ENCODE measurements at places on chromosomes 5 and 9.

DNA sequence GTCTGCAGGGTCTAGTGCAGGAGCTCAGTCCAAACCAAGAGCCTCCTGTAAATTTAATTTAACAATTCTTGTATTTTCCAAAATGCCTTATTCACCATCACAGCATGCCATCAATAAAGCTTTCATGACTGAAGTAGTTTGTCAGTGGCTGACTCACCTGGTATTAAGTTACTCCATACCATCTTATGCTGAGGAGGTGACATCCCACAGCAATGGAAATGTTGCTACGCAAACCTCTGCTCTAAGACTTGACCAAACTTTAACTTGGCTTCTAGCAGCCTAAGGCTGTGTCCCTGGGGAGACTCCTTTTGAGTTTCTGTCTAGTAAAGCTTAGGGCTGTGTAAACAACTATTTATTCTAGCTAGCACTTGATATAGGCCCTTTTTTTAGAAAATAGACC, 1231.3 kb upstream of the CDH18 start:
- no peak for DNase-seq

DNA sequence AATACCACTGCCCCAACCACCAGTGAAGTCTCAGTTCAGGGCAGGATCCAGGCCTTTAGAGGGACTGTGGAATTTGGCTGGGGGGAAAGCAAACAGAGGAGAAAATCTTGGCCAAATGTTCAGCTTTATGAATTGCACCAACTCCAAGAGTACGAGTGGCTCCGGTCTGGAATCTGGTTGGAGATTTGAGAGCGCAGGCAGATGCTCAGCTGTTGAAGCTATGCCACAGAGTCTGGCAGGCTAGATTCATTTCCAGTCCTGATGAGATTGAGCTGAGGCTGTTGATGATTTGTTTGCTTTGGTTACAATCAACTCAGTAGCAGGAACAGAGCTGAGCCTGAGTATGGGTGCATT, 9.1 kb upstream of the HSPB3 start:
- DNase-seq: no peak

DNA sequence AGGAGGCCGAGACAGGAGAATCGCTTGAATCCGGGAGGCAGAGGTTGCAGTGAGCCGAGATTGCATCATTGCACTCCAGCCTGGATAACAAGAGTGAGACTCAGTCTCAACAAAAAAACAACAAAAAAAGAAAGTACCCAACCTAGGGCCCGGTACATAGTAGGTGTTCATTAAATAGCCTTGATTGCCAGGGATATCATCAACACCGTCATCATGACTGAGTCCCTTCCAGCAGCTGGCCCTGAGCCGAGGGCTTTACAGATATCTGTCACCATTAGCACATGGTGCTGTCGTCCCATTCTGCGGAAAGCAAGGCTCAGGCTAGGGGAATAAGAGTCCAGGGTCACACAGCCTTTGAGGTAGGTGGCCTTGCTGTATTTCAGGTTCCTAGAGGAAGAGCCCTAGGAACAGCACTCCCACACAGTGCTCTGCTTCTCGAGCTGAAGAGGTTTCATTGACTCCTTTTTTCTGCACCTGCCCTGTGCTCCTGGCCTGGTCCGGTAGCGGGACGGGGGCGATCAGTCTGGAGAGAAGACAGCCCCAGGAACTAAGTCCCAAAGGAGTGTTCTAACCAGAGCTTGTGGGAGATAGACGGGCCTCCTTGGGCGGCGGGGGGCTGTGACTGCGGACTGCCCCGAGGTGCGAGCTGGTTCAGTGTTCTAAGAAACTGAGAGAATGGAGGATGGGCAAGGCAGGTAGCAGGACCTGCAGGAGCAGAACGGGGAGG, 48.2 kb downstream of the CXXC5 start:
- DNase-seq: no peak

DNA sequence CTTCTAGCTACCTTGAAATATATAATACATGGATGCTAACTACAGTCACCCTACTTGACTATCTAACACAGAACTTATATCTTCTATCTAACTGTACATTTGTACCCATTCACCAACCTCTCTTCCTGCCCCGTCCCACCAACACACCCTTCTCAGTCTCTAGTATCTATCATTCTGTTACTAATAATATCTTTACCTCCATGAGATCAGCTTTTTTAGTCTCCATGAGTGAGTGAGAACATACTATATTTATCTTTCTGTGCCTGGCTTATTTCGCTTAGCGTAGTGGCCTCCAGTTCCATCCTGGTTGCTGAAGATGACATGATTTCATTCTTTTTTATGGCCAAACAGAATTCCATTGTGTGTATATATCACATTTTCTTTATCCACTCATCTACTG, 37.0 kb downstream of the LIFR start:
- no peak for DNase-seq

DNA sequence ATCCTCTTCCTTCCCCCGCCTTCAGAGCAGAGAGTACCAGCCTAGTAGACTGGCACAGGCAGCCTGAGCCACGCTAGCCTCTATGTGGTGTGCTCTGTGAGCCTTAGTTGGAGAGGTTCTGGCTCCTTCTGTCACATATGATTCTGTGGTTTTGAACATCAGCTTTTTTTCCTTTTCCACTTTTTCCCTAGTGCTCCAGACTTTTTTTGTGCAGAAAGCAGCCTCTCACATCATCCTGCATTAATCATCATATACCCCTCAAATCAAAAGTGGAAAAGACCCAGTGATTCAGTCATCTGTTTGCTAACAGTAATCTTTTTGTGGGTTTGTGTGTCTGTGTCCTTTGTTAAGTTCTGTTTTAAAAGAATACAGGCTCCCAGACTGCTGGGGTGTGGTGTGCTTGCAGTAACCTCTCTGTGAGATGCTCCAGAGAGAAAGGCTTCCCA, 663.9 kb upstream of the RGMB start:
- DNase-seq: no peak

- DNase-seq: no peak
These were observed 126.4 kb upstream of the CCNG1 start for GRCh38 chr5:163310997-163311396.
